ENCODE measurements at places on chromosomes 5 and 9.

DNA sequence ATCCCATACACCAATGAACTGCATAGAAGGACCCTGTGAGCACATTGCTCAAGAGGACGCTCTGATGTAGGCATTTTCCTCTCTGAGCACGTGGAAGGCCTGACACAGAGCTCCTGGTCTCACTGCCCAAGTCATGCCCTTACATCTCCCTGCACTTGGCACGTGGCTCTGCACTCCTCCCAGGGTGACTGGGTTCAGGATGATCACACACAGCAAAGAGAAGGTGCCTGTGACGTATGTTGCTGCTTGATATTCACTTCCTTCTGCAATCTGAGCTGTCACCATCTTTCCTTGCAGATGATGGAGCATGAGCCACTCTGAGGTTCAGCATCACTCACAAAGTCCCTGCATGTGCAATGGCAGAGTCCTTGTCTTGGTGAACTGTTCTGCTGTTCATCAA, 125.2 kb downstream of the FSTL4 start:
- no peak for DNase-seq

GRCh38 chr9:134333234-134333873, 7.1 kb downstream of the RXRA start:
- no peak for DNase-seq

DNA sequence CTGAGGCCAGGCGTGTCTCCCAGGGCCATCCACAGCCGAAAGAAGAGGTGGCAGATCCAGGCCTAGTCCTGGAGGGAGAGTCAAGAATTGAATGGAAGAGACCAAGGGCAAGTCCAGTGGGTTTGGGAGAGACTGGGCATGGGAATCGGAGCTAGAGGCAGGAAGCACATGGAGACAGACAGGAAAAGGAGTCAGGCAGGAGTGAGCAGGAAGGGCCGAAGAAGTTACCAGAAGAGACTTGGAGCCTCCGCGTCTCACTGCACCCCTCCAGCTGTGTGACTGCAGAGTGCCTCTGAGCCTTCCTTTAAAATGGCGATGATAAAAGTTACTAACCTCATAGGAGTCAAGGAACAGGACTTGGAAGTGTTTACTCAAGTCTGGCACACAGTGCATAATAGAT, 64.4 kb upstream of the ANGPTL2 start:
- no peak for DNase-seq

GRCh38 chr5:135457424-135458071, 5.4 kb upstream of the TIFAB start:
- DNase-seq, result peak; percentile 23

DNA sequence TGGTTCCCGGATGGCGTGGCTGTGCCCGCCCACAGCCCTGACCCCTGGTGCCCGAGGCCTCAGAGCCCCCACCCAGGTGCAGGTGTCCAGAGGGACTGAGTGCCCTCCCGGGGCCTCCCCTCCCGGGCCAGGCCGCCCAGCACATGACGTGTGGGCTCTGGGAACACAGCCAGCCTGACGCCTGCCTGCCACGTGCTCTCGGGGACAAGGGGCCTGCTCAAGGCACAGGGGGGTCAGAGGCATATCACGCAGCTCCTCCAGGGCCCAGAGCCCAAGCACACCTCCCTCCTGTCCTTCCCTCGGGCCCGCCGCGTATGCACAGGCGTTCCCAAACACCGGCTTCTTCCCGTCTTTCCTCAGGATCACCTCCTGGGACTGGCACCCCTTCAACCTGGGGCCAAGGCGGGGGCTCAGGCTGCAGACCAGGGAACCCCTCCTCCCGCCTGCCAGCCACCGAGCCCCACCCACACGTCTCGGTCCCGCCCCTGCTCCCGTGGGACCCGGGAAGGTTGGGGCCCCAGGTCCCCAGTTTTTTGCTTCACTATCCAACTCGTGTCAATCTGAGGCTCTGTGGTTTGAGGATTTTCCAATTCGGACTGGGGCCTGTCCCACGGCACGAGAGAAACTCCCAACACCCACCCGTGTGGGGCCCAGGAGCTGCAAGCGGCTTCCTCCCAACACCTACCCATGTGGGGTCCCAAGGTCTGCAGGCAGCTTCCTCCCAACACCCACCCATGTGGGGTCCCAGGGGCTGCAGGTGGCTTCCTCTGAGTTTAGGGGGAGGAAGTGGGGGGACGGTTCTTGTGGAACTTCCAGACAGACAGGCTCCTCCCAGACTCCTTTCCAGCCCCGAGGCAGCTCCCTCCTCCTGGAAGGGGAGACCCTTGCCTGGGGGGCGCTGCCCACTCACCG, 1.5 kb downstream of the LCN10 start:
- no peak for DNase-seq

DNA sequence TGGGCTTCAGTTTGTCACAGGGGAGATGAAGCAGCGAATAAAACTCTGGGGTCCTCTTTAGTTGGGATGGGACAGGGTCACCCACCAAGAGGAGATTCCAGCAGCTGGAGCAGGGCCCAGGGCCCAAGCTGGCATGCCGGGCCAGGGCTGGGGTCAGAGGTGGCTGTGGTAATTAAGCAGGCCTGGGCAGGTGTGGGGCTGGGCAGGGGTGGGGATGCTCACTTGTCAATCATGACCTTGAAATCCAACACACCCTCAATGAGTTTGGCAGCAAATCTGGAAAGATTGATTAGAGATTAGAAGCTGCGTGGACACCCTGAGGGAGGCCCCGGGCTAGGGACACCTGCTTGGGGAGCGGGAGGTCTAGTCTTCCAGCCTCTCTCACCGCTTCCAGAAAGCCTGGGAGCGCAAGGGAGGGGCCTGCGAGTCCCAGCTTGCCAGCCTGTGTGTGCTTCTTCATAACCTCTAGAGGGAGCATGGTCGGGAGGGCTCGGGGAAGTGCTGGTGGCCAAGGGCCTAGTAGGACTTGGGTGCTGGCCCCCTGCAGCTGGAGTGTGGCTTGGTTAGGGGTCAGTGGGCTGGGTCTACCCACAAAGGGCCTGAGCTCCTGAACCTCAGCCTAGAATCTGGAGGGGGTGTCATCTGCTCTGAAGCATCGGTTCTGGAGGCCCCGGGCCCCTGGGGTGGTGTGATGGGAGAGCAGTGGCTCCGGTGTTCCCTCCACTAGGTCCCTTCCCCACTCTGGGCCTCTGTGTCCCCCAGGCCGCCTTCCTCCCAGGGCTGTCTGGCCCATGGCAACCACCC, 7.6 kb downstream of the CRAT start:
- DNase-seq, result no peak

DNA sequence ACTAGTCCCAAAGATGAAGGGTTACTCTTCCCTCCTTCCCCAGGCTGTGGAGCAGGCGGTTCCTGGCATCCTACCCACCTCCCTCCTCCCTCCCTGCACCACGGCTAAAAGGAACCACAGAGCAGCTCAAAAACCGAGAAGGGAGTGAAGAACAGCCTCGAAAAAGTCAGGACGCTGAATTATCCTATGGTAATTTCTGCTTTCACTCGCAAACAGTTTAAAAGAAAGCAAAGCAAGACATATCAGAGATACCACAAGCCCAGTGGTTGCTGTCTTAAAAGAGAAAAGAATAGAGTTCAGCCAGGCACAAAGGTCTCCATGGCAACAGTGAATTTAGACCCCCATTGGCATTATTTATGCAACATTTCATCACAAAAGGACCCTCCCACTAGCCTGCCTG, 315.4 kb downstream of the CTNND2 start:
- no peak for DNase-seq

GRCh38 chr5:157672976-157673375, 1.6 kb downstream of the C5orf52 start:
- no peak for DNase-seq

DNA sequence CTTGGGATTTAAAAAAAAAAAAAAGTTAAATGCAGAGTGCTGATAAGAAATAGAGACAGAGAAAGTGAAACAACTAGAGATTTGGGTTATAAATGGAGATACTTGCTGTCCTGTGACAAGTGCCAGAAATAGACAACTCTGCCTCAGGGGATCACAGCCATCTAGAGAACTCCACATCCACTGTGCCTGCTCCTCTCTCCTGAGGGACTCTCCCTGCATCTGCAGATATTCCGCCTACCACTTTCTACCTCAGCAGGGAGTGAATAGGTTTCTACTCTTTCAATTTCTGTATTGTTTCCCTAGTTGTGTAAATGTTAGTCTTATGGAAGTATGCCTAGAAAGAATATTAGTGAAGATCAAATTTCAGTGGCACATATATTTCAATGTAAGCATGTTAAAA, 307.2 kb downstream of the HTR1A start:
- DNase-seq, result no peak

Measured in stimulated activated CD8-positive, alpha-beta memory T cell treated with anti-CD3 and anti-CD28 coated beads, Interleukin-7, amount 100 ng/mL, for 4 hours (primary cell).